Erythroblast (primary cell): ENCODE measurements at places on chromosomes 3 and 15.

- DNase-seq, result no peak
These were observed 66.3 kb upstream of the IL12A start for GRCh38 chr3:159922193-159922840.

- DNase-seq, result no peak
These were observed 8.5 kb downstream of the MESP2 start for GRCh38 chr15:89784686-89784960.

DNA sequence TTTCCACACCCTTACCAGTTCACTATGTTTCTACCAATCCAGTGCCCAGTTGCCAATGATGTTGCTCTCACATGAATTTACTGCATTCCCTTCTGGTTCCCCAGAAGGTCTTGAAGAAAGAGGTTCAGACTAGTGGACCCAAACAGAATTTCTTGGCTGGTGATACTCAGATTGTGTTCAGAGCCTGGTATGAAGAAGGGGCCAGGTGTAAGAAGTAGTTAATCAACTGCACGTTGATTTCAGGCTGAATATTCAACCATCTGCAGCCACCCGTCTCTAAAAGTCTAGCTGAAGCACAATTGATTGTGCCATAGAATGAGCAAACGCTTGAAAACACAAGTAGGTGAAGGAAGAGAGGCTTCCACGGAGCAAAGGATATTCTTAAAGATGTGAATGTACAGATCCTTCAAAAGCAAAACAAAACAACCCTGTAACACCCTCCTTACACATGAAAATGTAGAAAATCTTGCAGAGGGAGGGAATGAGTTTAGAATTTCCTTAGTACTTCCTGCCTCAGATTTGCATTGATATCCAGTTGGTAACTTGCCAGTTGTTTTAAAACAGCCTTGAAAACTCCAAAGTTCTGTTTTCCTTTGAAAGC is 4.7 kb downstream of the RBMS3 start:
- DNase-seq, result no peak

DNA sequence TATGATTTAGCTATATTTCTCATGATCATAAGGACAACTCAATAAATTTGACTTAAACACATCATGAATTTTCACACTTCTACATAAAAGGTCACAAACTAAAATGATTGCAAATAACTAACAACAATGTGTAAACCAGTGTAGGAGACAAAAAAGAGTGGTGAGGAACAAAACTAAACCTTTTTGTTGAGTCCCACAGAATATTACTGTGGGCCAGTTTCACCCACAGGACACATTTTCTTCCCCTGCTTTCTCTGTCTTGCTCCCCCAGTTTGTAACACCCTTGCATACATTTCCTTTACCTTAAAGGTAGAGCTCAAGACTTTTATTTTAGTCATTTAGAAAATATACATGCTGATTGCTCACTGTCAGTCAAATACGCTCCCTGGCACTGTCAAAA is 130.9 kb upstream of the GOLGA6L6 start:
- no peak for DNase-seq

DNA sequence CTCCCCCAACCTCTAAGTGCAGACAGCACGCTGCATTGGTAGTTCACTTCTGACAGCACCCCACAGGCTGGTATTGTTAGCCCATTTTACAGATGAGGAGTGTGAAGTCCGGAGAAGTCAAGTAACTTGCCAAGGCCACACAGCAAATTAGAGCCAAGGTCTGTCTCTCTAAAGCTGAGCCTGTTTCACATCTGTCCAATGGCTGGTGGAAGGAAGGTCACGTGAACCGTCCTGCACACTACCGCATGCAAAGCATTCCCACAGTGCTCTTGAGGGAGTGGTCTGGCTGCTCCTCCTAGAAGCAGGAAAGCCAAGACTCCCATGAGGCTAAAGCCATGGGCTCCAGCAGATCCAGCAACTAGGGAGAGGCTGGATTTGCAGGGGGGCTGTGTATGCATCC is 50.0 kb downstream of the MGLL start:
- DNase-seq, result no peak

DNA sequence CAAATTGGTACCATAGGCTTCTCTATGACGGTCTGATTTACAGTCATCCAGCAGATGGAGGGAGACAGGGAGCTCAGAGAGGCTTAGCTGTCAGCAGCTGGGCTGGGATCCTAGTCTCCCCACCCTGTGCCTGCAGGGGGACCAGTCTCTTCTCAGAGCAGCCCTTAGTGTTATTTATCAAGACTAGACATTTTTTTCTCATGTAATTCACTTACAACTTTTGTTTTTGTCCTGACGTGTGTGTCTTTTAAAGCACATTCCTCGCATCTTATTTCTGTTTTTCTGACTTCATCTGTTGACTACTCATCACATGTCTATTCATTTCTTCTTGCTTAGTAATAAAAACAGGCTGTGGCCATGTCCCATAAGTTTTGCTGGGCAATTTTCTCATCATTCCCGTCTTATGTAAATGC is 116.1 kb downstream of the KLF13 start:
- DNase-seq, result peak; percentile 24

- DNase-seq, result no peak
These were observed 24.1 kb downstream of the MAGI1 start for GRCh38 chr3:66014651-66015050.

GRCh38 chr15:77085297-77085696 is 14.4 kb upstream of the TSPAN3 start:
- no peak for DNase-seq

- DNase-seq, result peak; percentile 59
These were observed 1.4 kb downstream of the DUT start for GRCh38 chr15:48332642-48333034.

DNA sequence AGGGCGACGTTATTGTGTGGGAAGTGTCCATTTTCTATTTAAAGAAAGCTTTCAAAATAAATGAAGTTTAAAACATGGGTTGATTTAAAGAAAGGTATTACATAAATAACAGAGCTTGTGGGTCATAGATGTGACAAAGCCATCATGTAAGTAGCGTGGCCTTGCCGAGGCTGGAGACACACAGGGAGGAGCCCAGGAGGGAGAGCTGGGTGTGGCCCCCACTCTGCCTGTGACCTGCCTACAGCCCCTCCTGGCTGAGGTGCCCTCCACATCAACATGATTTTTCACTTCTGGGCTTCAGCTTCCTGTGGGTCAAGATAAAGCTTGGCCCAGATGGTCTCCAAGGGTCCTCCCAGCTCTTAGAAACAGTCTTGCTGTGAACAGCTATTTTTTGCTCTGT is 12.5 kb upstream of the MGLL start:
- DNase-seq, result no peak

GRCh38 chr15:24761704-24762302 is 86.2 kb downstream of the NPAP1 start:
- no peak for DNase-seq

DNA sequence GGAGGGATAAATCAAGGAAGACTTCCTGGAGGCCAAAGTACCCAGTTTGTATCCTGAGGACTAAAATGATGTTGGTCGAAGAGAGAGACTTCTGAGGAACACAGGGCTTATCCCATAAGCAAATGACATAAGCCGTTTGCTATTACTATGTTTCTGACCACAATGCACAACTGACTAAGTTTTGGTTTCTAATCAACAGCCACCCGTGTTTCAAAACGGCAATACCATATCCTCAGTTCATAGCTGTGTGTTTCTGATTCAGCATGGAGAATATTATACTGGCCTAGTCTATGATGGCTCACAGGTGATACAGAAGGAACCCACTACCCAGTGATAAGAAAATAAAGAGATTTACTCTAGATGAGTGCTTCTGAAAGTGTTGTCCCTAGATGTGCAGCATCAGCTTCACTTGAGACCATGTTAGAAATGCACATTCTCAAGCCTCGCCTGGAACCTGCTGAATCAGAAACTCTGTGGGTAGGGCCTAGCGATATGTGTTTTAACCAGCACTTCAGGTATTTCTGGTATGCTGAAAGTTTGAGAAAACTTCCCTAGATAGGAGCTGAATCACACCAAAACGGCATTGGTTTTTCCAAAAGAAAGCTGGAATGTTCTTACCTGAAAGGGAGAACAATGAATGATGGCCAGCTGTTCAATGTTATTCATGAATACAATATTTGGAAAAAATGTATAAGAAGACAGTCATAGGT is 639.7 kb upstream of the NR2F2 start:
- no peak for DNase-seq

- no peak for DNase-seq
These were observed 25.8 kb upstream of the BLM start for GRCh38 chr15:90691369-90691768.

- peak; percentile 76 for DNase-seq
These were observed 708 bp upstream of the GCHFR start for GRCh38 chr15:40762919-40763800.

DNA sequence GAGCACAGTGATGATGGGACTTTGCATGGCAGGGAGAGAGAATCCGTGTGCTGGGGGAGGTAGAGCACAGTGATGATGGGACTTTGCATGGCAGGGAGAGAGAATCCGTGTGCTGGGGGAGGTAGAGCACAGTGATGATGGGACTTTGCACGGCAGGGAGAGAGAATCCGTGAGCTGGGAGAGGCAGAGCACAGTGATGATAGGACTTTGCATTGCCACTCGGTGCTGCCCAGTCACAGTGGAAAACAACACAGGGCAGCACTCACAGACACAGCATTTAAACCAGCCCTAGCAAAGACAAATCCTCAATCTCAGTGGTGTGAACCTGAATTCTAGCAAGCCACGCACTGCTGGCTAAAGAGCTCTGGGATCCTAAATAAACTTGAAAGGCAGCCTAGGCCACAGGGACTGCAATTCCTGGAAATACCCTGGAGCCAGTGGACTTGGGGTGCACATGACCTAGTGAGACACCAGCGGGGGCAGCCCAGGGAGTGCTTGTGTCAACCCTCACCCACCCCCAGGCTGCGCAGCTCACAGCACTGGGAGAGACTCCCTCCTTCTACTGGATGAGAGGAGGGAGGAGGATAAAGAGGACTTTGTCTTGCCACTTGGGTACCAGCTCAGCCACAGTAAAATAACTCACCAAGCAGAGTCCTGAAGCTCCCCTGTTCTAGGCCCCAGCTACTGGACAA is 23.4 kb upstream of the TNK2 start:
- DNase-seq, result no peak

- no peak for DNase-seq
These were observed 85.5 kb upstream of the ROBO2 start for GRCh38 chr3:76954412-76954811.

GRCh38 chr15:40340740-40341400 is at the start of gene CCDC9B:
Gene CCDC9B (minus strand): TSS chr15:40340939. CDS start chr15:40340819, 120 bp downstream.
- DNase-seq, result peak; percentile 80

DNA sequence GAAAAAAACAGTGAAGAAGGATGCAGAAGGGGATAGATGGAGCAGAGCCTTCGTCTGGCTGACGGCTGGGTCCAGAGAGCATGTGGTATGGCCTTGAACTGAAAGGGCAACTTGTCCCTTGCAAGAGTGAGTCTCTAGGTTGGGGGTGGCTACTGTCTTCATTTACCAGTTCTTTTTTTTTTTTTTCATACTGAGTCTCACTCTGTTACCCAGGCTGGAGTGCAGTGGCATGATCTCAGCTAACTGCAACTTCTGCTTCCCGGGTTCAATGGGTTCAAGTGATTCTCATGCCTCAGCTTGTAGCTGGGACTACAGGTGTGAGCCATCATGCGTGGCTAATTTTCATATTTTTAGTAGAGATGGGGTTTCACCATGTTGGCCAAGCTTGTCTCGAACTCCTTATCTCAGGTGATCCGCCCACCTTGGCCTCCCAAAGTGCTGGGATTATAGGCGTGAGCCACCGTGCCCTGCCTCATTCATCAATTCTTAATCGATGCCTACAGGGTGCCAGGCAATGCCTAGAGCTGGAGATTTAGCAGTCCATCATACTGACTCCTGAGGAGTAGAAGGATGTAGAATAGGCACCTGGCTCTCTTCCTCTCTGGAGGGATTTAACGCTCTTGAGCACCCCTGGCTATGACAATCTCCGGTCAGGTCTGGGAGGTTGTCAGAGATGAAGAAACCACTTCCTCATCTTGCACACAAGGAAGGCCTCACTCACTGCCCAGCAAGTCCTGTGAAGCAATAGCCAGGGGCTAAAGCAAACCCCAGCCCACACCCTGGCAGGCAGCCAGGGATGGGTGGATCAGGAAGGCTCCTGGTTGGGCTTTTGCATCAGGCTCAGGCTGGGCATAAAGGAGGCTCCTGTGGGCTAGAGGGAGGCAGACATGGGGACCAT is at the start of gene CAMP:
TSS of gene CAMP (plus strand) at position 880 of the 898 bp plus-strand sequence. CDS start at position 897, 17 bp downstream.
- no peak for DNase-seq

GRCh38 chr3:189726277-189726676 is 95.1 kb downstream of the TP63 start:
- no peak for DNase-seq

GRCh38 chr15:66682865-66683264 is 19.2 kb upstream of the SMAD6 start:
- DNase-seq, result no peak

DNA sequence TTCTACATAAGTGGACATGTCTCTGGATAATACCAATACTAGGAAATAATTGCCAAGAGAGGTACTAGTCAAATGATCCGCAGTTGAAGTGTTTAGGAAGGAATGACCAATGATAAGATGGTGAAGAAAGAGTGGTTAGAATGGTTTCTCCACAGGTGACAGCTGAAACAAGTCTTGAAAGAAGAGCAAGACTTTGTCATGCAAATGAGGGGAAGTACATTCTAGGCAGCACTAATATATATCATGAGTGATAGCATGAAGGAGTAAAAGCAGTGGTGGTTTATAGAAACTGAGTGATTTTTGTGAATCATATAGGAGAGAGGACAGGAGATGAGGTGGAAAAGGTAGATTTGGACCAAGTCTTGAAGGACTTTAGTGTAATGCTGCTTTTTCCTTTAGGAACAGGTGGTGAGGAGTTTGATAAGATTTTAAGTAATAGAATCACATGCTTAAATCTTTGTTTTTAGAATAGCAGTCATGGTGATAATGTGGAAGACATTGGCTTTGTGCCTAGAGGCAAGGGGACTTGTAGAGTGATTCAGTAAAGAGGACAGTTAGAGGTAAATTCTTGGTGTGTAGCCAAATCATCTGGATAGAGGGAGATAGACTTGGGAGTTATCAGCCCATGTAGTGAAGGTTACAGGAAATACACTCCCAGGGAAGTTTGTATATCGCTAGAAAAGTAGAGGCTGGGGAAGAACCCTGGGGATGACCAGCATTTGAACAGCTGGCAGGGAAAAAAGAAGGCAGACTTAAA is 31.9 kb downstream of the SLMAP start:
- DNase-seq, result peak; percentile 71

DNA sequence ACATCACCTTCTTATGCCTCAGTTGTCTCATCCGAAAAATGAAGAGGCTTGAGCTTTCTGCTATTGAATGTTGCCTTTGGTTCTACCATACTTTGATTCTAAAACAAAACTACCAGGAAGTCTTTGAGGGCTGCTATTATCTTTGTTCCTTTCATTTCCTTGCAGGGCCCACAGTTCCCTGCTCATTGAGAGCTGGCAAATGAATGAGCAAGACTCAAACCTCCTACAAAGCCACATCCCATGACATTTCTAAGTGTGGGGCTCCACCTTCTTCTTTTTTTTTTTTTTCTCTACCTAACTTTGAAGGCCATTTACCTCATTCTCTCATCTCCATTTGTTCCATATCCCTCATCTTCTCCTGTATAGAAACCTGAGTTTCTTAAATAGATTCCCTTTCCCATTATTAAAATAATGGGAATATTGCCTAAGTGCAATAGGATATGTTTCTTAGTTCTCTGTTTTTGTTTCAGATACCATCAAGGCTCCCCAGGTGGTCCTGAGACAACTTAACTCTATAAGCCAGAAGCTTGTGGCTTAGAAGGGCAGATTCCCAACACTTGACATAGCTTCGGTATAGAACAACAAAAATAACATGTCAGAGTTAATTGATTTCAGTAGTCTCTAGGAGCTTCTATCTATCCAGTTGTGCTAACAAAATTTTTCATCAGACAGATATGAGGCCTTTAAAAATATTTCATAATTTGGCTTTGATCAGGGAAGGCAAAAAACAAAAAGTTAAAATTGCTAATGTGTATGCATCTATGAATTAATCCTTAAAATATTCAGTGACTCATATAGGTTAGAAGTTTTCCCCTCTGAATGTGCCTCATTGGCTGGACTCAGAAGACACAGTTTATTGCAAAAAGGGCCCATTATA is 951.6 kb downstream of the TUSC7 start:
- DNase-seq, result no peak
